ENCODE measurements at places on chromosomes 1 and 21.

DNA sequence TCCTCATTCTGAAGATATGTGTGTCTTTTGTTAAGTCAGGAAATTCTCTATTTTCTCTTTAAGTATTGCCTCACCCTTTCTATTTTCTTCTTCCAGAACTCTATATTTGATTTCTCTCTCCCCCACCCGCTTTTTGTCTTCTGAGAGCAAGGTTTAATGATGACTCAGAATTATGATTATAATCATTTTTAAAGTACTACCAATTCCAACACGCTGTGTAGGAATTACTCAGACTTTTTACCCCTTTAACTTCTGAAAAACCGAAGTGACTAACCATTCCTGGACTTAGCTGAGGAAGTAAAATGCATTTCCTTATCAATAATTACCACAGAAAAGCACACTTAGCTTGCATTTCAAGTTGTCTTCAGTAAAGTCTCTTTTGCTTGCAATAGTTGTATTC, 20.8 kb upstream of the SCYL3 start:
- DNase-seq, result no peak

DNA sequence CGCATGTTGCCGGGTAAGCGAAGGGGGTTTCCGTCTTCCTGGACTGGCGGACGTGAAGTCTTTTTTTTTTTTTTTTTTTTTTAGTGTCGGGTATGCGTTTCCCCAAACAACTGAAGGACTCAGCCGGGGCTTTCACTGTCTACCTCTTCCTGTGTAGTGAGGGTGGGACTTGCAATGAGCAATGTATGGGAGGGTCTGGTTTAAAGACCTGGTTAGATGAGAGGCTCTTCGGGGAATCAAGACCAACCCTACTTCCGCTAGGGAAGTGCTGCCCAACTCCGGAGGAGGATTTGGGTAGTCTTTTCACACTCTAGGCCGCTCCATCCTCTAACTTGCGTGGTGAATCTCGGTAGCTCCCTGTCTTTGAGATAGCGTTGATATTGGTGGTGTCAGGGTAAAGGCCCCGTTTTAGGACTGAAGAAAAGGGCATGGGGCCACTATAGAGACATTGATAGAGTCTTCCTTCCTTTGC, 754 bp downstream of the PRRC2C start:
- DNase-seq, result peak; percentile 31

DNA sequence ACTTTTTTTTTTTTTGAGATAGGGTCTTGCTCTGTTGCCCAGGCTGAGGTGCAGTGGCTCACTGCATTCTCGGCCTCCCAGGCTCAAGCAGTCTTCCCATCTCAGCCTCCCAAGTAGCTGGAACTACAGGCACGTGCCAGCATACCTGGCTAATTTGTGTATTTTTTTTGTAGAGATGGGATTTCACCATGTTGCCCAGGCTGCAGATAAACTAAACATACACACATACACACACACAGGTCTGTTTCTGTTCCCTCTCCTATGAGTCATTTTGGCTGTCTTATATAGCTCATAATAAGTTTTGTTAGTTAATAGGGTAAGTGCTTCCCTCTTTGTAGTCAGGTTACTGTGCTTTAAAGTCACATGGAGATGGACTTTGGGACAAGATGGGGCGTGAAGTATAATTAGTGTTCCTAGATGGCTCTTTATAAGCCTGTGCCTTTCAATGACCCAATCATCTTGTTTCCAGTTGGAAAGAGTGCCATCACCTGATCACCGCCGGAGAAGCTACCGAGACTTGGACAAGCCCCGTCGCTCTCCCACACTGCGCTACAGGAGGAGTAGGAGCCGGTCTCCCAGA, 9.1 kb downstream of the PRPF38A start:
- DNase-seq, result no peak

- no peak for DNase-seq
Observed at GRCh38 chr1:185670187-185670627, 64.0 kb upstream of the HMCN1 start.

DNA sequence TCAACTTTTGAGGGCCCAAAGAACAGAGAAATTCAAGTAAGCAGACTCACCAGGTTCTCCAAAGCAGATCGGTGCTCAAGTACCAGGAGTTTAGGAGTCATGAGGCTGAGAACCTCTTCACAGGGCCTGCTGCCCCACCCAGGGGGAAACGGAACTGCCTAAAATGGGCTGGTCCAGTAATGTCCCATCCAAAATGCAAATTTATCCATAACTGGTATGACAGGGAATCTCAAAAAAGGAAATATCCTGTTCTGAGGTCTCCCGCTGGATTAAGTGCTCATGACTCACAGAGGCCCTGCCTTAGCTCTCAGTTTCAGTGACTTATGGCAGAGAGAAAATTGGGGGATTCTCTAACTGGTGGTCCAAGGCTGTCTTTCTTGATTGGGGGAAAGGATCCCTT, 9.3 kb downstream of the SPRR2G start:
- DNase-seq, result no peak

DNA sequence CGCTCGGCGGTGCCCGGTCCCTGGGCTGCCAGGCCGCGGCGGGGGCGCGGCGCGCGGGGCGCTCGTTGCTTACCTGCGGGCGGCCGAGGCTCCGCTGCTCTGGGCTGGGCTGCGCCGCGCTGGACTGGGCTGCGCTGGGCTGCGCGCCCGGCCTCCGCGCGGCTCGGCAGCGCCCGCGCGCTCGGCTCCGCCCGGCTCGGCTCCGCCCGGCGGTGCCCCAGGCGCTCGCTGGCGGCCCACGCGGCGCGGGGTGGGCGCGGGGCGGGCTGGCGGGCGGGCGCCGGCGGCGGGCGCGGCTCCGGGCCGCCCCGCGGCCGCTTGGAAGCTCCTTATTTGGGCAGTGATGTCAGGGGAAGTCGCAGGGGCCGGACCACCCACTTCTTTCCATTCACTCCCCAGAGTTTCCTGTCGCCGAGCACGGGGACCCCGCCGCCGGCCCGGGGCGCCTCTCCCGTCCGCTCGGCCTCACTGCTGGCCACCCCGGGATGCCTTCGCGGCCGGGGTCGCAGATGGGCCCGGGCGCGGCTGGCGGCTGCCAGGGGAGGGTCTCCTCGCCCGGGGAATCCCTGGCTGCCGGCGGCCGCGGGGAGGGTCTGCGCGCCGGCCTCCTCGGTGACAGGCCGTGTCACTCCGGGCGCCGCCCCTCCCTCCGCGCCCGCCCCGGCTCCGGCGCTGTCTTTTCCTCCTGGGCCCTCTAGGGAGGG, 177.7 kb upstream of the EDN2 start:
- DNase-seq, result peak; percentile 51

GRCh38 chr1:110829955-110830553, 42.9 kb upstream of the CD53 start:
- no peak for DNase-seq

GRCh38 chr1:57058652-57059501, 93.1 kb upstream of the C8B start:
- DNase-seq, result no peak

DNA sequence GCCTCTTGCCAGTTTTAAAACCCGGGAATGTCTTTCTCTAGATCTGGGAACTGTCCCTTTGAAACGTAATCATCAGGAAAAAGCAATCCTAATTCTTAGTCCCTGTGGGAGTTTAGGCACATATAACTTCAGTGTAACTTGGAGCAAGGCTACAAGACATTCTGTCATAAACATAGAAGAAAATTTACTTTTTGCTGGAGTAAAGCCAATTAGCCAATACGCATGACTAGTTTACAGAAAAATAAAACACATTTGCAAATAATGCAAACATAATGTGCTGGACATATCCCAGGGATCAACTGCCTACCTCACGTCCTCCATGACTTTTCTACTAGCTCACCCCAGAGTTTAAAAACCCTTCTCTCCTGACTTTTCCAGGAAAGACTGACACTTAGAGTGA, 970.6 kb downstream of the MRPL39 start:
- no peak for DNase-seq

DNA sequence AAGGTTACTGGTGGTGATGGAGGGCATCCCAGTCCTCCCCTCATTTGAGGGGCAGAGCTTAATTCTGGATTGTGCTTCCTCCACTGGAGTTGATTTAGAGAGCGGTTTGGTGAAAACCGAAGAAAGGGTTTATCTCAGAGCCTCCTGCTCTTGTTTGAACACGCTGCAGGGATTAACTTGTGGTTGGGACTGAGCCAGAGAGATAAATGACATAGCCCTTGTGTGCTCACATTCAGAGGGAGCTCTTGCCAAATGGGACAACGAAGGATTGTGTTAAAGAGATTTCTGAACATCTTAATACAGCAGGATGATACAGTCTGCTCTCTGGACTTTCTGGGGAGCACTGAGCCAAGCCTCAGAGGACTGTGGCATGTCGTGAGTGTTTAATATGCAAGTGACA, 308.2 kb downstream of the DISC1 start:
- DNase-seq, result no peak

- DNase-seq, result no peak
Observed at GRCh38 chr1:12617511-12617900, 504 bp downstream of the DHRS3 start.

- DNase-seq, result no peak
Observed at GRCh38 chr1:226600254-226600653, 51.7 kb downstream of the STUM start.

GRCh38 chr1:107291987-107292386, 151.1 kb downstream of the NTNG1 start:
- DNase-seq, result no peak

- DNase-seq, result no peak
Observed at GRCh38 chr1:161379071-161379470, 11.4 kb upstream of the CFAP126 start.

DNA sequence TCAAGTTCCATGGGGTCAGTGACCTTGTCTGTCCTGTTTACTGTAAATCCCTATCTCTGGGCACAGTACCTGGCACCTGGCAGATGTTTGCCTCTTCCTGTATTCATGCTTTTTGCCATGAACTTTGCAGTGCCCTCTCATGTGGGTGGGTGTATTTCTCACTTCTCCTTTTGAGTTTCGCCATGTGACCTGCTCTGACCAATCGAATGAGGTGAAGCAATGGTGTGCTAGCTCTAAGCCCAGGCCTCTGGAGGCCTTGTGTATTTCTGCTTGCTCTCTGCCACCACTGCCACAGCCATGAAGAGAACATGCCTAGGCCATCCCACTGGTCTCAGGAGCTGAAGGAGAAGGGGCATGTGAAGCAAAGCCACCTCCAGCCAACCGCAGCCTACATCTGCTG, 185.5 kb upstream of the ZC3H12A start:
- no peak for DNase-seq

- no peak for DNase-seq
Observed at GRCh38 chr1:77222496-77222895, 3.3 kb upstream of the PIGK start.

DNA sequence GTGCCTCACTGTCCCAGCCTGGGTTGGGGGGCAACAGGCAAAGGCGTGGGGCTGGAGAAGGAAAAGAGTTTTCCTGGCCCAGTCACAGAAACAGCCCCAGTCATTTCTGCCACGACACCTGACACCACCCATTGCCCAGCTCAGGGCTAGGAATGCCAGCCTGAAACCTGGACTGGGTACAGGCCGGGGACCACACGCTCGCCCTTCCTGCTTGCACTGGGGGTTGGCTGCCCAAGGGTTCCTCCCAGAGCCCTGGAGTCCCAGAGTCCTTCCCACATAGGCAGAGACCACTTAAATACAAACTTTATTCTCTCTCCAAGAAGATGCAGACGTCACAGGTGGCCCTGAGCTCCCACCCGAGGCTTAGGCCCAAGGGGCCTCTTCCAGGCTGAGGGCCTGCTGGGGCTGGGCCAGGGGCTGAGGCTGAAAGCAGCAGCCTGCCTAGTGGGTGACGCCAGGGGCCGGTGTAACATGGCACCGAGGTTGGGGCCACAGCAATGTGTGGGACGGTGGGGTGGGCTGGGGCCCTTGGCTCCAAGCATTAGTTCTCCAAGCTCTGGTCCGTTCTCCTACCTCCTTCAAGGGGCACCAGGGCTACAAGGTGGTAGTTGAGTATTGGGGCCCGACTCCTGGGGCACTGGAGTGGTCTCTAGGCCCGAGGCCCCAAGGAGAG, 1.6 kb downstream of the TMEM52 start:
- DNase-seq, result no peak

DNA sequence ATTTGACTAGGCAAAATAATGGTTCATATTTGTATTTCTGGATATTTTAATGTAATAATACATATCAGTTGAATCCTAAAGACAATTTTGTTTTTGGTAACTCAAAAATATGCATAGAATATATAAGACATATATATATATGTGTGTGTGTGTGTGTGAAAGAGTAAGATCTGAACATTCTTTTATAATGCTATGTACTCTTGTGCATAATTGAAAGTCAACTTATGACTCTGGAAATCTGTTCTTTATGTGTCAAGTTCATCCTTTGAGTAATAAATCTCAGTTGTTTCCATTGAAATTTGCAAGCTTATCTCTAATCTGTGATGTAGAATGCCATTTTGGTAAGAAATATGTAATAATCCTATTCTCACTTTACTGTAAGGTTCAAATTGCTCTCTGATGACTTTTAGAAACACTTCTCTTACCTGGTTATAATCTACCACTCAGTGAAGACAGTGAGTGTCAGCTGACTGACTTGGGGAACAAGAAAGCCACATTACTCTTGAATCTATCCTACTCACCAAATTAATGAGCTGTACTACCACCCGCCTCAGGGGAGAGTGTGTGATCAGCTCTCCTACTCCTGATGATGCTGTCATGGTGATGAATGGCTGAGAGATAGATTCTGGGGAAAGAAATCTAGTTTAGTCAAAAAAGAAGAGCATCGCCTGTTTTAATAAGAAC, 15.0 kb upstream of the NEK7 start:
- DNase-seq, result no peak

- DNase-seq, result no peak
Observed at GRCh38 chr1:164914208-164914607, 355.2 kb downstream of the PBX1 start.

DNA sequence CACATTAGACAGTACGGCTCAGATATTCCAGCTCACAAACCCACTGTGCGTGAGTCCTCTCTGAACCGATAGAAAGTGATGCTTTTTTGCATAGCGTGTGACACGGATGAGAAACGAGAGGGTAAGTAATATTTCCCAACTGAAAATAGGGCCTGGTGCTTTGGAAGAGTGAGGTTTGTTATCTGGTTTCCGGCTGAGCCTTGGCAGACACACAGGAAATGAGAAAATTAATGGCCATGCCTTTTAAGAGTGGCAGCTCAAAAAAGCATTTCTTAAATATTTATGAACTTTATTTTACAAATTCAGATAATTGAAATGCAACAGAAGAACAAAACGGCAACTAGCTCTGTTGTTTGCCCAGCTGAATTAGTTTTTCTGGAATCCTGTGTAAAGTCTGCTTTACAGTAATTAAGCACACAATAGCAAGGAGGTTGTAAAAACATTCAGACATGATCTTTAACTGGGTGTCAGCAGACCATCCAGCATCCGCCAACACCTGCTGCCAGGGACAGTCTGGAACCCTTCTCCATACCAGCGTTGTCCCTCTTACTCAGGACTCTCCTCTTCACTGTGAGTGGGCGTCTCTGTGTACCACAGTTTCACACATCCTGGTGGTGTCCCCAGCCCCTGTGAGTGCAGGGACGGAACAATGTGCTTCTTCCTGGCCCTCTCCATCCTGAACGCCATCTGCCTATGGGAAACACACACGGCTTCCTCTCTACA, 155.4 kb downstream of the PGBD5 start:
- DNase-seq, result no peak

DNA sequence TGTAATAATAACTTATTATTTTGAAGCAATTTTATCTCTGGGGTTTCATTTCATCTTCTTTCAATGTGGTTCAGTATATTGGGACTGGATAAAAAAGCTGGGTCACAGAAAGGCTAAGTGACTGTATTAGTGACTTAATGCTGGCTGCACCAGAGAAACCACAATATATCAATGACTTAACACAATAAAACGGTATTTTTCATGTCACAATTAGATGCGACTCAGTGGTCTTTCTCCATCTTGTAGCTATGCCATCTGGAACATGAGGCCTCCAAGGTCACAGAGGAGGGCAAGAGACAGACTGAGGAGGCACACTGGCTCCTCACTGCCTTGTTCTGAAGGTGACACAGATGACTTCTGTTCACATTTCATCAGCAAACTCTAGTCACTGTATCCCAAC, 26.0 kb upstream of the KCNA3 start:
- DNase-seq, result no peak
